ENCODE measurements at places on chromosomes 6 and 20. TPM values are rescaled to one million over a fixed set of nuclear protein-coding genes. Genes with fewer than 3 reads are reported as not detected.

WRNIP1 gene
- 34.7 TPM for total RNA-seq

- DNase-seq = no peak
Observed at GRCh38 chr6:138510093-138510492, 10.8 kb upstream of the NHSL1 start.

GRCh38 chr6:39207416-39208222, 21.7 kb downstream of the KCNK5 start:
- DNase-seq = no peak

DNA sequence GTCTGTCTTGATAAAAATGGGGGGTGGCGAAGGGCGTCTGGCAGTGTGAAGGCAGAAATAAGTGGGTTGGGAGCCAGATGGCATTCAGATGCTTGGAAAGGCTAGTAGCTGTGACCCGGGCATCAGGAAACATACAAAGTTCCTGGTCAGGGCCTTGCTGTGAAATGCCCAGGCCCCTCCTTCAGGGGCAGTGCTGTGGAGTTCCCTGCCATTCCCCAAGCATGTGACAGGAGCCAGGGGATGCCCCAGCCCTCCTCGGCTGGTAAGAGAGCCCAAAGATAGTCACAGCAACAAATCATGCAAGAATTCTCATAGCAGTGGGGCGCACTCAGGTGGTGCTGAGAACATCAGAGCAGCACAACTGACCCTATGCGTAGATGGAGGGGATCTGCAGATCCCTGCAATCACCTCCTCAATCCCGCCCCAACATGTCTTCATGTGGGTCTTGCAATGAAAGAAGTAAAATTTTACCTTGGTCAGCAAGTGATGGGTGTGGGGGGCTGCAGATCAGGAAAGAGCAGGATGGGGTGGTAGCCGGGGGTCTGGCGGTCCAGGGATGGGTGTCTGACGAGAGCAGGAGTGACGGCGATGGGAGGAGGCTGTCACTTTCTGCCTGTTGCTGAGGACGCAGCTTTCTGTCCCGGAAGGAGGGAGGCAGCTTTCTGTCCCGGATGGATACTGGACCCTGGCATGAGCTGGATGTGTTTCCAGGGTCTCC, 39.5 kb downstream of the SLC22A1 start:
- no peak for DNase-seq

DNA sequence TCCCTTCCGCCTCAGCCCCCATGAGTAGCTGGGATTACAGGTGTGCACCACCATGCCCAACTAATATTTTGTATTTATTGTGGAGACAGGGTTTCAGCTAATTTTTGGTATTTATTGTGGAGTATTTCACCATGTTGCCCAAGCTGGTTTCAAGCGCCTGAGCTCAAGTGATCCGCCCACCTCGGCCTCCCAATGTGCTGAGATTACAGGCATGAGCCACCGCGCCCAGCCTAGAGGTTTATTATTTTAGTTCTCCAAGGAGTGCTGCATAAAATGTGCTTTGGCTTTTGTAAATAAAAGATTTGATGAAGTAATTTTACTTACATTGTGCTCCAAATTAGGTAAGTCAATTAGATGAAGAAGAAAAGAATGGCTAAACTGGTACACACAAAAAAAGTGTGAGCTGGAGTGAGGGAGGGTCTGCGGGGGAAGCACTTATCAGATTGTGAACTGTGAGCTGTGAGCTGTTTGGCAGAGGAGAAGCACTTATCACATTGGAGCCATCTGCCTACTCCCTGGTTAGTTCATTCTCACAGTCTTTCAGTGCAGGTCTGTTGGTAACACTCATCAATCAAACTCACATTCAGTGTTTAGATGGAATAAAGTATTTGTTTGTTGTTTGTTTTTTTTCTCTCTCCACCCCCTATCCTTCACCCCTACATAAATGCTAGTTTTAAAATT, 398.0 kb downstream of the EPHA7 start:
- DNase-seq = no peak

- DNase-seq = no peak
Observed at GRCh38 chr20:4056880-4057279, 41.5 kb upstream of the RNF24 start.

ME1 gene
- total RNA-seq = 43.7 TPM

DNA sequence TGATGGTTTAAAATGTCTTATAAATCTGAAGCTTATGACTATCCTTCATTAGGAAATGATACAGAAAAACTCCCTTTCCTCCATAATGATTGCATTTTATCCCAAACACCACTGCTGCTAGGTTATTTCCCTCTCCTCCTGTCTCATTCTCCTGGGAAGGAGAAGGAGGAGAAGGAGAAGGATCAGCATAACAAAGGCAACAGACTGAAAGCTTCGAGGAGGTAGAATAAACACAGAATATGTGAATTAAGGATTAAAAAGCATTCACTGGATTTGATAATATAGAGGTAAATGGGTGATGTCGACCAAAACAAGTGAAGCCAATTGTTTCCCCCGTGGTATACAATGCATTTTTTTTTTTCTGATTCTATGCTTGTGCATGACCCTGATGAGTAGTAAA, 82.0 kb downstream of the WASF1 start:
- no peak for DNase-seq

- no peak for DNase-seq
Observed at GRCh38 chr6:13005994-13006393, 289.4 kb downstream of the PHACTR1 start.

DNA sequence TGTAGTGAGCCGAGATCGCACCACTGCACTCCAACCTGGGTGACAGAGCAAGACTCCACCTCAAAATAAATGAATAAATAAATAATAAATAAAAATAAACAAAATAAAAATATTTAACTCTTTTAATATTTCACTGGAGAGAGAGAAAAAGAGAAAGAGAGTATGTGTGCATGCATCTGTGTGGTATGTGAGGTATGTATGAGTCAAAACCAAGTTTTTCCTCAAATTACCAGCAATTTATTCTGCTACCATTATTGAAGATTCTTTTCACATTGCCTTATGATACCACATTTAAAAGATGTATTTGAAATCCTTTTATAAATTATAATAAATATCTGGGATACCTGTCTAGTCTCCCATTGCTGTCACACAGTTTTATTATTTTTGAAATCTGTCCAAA, 122.1 kb downstream of the CD164 start:
- no peak for DNase-seq
